IMR-90 (cell line): ENCODE measurements at places on chromosomes 13 and 19.
A peak's percentile ranks its signal among the peaks of the same experiment; 100 is the strongest.

DNA sequence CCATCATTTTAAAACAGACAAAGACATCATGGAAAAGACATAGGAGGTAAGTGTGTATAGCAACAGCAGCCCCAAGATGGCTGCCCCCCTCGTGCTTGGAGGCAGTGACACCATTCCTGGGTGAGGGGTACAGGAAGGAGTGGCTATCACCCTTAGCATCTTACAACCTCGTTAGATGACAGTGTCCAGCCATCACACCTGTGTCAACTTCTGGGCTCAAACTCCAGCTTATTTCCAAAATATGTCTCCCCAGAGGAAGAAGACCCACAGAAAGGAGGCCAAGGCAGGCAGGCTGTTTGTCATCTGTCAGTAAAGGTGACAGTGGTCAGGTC is 27.5 kb downstream of the EPS15L1 start:
- DNase-seq: no peak
- H3K36me3 ChIP-seq: peaks cover 7% of the 10 kb centered on the region
- H3K27ac ChIP-seq: no peak overlapping the region
- H3K27me3 ChIP-seq: no peaks in the 10 kb centered on the region
- H3K4me1 ChIP-seq: peaks cover 12% of the 10 kb centered on the region

GRCh38 chr13:98143157-98143553 is 261 bp downstream of the FARP1 start:
- H3K27ac ChIP-seq: peak overlapping the region; percentile 90; the same call in 1 of the 2 replicates
- no peaks in the 10 kb centered on the region; the same call in 1 of the 2 replicates for H3K27me3 ChIP-seq
- peaks cover 8% of the 10 kb centered on the region for H3K4me1 ChIP-seq

GRCh38 chr19:47152205-47152604 is 21.6 kb downstream of the SAE1 start:
- no peak for DNase-seq
- H3K27me3 ChIP-seq: no peaks in the 10 kb centered on the region
- peaks cover 8% of the 10 kb centered on the region for H3K4me1 ChIP-seq
- H3K4me3 ChIP-seq: no peak overlapping the region

DNA sequence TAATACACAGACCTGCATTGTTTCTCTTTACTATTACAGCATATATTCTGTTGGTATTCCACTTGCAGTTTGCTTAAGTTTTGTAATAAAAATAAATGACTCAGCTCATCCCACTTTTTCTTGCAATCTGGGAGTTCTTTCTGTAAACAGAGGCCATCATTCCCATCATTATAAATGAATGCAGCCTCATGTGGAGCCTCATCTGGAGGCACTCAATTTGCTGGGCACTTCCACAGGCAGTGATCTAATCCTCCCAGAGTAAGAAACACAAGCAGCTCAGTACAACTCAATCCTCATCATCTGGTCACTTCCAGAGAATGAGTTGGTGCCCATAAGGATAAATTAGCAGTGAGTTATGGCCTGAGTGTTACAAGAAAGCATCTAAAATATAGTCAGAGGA is 2801.9 kb downstream of the PCDH9 start:
- peaks cover 2% of the 10 kb centered on the region; the same call in 1 of the 2 replicates for H3K4me1 ChIP-seq
- H3K4me3 ChIP-seq: no peak overlapping the region
- H3K27ac ChIP-seq: no peak overlapping the region
- DNase-seq: peak; percentile 76
- H3K27me3 ChIP-seq: no peaks in the 10 kb centered on the region

GRCh38 chr19:34172661-34173192 is 423 bp downstream of the LSM14A start:
- H3K4me1 ChIP-seq: peaks cover 8% of the 10 kb centered on the region
- DNase-seq: no peak
- H3K36me3 ChIP-seq: peaks cover 1% of the 10 kb centered on the region; the same call in 1 of the 2 replicates
- peak overlapping the region; percentile 99 for H3K4me3 ChIP-seq
